ENCODE measurements at places on chromosomes 13 and 19.
A peak's percentile ranks its signal among the peaks of the same experiment; 100 is the strongest.

GRCh38 chr13:33078263-33078662 is 62.0 kb downstream of the KL start:
- DNase-seq: no peak

GRCh38 chr19:6340493-6341201 is 7.2 kb upstream of the ACER1 start:
- DNase-seq: no peak

DNA sequence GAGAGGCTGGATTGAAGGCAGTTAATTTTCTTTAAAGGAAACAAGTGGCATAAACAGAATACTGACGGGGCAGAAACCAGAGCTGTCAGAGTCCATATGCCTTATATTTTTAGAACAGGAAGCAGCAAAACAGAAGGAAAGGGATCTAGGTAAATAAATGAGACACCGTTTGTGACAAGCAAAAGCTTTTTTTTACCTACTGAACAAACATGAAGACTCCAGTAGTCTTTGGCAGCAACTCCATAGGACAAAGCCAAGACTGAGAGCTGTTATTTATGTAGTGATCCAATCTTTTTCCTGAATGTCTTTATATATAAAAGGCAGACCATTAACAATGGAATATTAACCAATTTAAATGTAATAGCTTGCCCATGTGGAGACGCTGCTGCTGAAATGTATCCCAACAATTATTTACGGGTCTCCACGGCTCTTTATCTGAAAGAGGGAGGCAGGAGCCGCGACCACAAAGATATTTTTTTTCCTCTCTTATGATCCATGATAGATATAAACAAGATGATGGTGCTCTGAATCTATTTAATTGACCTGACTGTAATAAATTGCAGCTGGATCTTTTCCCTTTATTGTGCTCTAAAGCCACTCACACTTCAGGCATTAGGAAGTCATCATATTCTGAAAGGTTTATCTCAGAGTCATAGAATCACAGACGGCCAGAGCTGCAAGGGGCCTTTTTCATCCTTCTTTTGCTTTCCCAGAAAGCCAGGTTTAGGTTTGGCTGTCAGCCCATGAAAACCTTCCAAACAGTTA is 687.8 kb downstream of the EFNB2 start:
- no peak for DNase-seq

DNA sequence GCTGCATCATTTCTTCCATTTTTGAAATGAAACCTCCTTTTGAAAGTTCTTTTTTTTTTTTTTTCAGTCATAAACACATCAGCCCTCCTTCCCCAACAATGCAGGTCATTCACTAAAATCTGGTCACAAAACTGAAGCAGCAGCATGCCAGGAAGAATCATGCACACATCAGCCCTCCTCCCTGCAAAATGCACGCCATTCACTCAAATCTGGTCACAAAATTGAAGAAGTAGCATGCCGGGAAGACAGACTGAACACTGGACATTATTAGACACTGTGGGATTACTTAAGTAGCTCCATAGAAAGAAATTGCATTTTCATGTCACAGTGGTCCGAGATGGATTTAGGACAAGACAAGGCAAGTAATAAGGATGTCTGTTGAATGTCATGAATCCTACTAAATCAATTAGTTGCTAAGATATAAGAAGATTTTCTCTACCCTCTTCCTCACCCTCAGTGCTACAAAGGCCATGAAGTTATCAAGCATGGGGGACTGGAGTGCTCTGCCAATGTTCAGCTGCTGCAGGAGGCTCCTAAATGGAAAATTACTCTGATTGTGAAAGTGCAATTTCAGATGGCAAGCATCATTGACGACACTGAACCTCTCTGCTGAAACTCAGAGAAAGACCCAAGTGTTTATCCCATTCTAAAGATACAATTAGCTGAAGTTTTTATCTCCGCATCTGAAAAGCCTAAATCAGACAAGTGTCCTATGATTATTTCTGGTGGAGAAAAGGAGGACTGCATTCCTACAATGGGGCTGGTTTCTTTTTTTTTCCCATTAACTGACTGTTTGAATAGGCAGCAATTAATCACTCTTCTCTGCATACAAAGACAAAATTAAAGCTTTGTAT is 913.2 kb downstream of the DIAPH3 start:
- no peak for DNase-seq

DNA sequence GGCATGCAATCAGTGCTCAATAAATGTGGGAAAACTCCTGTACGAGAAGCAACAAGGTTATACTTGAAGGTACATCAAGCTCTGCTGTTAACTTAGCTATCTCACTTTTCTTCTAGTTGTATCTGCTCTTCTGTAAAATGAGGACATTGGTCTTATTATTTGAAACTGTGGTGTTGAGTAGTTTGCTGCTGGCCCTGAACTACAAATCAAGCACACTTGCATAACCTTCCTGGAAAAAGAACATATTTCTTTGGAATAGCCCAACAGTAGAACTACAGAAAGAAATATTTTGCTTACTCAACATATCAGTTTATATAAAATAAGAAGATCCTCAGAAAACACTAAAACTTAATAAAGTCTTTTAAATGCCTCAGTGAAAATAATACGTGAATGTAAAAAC is 203.0 kb downstream of the KCTD12 start:
- DNase-seq: no peak

GRCh38 chr13:45943120-45943519 is 91.6 kb upstream of the SIAH3 start:
- no peak for DNase-seq

DNA sequence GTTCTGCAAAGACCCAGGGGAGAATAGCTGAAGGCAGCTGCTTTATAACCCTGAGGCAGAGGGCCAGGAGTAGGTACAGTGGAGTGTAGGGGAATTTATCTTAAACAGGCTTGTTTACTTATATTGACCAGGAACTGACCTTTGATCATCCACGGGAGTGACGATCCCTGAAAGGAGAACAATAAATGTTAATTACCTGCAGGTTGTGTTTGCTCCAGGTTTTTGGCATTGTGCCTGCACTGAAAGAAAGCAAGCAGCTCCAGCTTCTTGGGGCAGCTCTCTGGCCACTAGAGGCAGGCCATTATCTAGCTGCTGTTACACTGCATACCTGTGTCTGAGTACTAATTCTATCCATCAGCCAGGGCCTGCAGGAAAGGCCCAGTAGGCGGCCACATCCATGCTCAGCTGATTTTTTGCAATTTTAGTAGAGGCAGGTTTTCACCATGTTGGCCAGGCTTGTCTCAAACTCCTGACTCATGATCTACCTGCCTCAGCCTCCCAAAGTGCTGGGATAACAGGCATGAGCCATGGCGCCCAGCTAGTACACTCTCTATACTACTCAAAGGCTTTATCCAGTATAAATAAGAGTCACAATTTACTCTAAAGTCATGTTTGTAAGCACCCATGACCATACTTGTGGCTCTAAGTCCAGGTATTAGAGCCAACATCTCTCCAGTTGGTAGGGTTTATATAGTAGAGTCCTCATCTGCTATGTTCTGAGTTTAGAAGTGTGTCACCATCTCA is 8.5 kb upstream of the ZNF91 start:
- no peak for DNase-seq

GRCh38 chr19:17020385-17020784 is 6.2 kb downstream of the CPAMD8 start:
- no peak for DNase-seq

DNA sequence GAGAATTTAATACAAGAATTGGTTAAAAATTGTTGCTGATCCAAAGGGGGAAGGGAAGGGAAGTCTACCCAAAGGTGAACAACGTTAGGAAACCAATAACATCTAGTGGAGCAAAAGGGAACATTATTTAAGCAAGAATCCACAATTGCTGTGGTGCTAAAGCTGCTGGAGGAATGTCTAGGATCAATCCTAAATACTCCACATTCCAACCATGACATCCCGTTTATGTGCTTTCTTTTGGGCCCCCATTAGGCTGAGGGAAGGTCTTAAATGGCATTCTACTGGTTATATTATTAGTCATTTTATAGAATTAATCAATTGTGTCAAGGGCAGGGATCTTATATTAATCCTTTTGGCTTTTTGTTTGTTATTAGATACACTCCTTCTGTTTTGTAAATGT is 39.9 kb upstream of the VWA8 start:
- DNase-seq: no peak

DNA sequence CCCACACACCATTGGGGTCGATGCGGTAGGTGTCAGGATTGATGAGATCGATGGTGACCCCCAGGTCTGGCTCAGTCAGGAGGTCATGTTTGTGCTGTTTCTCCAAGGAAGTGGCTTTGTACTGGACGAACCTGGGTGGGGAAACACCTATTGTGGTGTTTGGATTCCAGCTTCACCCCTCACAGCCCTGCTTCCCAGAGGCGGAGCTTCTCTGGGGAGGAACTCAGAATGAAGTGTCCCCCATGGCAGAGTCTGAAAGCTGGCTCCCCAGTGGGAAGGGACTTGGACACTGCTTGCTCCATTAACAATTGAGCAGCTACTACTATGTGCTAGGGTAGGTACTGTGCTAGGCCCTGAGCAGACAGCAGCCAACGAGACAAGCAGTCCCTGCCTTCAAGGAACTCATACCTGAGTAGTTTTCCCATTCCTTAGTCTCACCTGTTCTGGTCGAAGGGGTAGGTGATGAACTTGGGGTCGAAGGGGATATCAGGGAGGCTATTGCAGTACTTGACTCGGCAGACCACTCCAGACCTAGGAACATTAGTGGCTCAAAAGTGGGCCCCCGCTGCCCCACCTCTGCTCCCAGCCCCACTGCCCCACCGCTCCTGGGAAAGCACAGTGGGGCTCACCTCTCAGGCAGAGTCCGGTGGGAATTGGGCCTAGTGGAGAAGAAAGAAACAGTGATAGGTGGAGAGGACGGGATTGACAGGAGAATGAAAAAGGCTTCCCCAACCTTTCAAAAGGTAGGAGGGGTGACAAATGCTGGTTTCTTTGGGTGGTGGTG is 1.1 kb downstream of the PAF1 start:
- DNase-seq: no peak

GRCh38 chr19:45766869-45767346 is 2.1 kb downstream of the SIX5 start:
- no peak for DNase-seq

- peak; percentile 59 for DNase-seq
Measured at GRCh38 chr13:67408798-67409197, 178.7 kb upstream of the PCDH9 start.

DNA sequence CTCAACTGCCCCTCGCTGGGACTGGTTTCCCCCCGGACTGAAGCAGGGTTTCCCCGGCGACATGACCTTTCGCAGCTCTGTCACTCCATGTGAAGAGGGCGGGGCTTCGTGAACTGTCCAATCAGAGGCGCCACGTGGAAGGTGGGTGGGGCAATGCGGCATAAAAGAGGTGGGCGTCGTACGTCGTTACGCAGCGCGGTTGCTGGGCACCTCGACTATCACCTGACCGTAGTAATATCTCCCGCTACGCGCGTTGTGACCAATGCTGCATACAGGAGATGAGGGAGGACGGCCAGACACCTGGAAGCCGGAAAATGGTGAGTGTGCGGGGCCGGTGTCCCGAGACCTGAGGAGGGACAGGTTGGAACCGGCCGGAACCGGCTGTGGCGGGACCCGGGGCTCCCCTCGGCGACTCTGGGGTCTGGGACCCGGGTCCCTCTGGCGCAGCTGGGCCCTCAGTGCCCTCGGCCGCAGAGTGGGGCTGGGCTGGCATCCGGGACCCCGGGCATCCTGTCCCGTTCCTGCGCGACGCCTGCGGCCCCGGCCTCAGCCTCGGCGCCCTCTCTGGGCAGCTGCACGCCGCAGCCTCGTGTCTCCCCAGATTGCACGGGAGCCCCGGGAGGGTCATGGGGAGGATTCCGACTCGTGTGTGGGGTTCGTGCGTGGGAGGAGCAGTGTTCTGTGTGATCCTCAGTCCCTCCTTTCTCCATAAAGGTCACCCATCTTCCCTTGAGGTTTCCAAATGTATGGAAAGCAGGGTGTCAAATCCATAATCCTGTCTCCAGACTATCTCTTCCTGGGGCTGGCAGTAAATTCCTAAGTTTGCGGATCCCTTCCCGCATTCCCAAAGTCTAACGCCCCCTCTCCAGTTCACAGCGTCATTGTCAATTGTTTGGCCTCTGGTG is 32.2 kb downstream of the ZNF136 start:
- DNase-seq: peak; percentile 67

GRCh38 chr13:107960301-107960700 is 255.0 kb downstream of the LIG4 start:
- DNase-seq: no peak

- no peak for DNase-seq
Measured at GRCh38 chr13:71789693-71790329, 77.2 kb downstream of the DACH1 start.

GRCh38 chr13:79283742-79284141 is 122.3 kb downstream of the RBM26 start:
- no peak for DNase-seq

- DNase-seq: no peak
Measured at GRCh38 chr13:98913741-98914140, 64.1 kb downstream of the DOCK9 start.

DNA sequence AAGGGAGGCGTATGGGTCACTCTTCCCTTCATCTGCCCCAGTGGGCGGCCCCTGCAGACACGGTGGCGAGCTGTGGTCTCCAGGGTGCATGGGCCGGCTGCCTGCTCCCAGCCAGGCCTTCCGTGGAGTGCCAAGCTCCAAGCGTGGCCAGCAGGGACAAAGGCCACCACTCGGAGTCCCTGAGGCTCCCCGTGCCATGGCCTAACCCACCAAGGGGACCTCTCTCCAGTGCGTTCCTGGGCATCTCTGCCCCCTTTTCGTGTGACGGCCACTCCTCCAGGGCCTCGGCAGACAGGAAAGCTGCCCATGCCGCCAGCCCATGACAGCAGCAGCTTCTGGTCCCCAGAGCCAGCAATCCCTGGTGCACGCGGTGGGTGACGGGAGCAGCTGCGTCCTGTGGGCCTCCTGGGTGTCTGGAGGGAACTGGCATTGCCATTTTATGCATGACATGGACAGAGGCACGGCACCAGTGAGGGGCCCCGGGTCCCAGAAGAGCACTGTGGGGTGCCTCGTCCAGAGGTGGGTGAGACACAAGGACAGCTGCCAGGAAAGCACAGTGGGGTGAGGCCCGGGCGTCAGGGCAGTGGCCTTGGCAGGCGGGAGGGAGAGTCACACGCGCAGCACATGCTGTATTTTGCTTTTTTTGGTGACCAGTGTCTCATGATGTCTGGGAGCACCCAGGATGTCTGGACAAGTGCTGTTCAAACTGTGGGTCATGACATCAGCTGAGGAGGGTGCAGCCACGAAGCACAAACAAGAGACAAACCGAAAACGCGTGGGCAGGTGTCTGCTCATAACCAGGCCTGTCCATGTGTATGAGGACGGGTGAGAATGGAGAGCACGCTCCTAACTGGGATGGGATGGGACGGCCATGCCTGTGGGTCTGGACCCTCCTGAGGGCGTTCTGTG is 32.3 kb downstream of the CEBPG start:
- DNase-seq: no peak

DNA sequence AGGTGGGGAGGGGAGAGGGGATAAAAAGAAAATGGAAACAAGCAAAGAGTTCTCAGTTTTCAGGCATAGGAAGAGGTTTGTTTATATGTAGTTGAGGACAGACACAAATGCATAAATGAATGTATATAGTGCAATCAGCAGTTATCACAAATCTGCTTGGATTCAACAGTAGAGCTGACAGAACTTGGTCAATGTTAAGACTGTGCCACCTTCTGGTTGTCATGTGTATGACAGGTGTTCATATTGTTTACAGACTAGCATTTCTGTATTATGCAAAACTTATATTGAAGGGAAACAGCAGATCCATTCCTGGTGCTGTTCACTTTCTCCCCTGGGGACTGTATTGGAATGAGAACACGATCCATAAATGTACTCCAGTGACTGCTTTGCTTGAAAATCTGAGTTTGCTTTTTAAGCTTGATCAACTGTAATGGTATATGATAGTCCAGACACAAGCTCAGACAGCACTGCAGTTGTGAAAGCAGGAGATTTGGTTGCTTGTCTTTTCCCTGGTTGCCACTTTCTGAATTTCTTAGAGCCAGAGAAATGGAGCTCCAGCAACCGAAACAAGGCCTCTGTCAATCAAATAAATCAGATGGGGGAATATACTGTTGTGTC is 319.5 kb upstream of the OBI1 start:
- DNase-seq: peak; percentile 33

Measured in NCI-H524 (cell line).